ENCODE measurements at places on chromosomes 7 and 10. TPM values are rescaled to one million over a fixed set of nuclear protein-coding genes. Genes with fewer than 3 reads are reported as not detected.

GRCh38 chr7:127704211-127704610 is 52.2 kb downstream of the SND1 start:
- DNase-seq, result no peak

DNA sequence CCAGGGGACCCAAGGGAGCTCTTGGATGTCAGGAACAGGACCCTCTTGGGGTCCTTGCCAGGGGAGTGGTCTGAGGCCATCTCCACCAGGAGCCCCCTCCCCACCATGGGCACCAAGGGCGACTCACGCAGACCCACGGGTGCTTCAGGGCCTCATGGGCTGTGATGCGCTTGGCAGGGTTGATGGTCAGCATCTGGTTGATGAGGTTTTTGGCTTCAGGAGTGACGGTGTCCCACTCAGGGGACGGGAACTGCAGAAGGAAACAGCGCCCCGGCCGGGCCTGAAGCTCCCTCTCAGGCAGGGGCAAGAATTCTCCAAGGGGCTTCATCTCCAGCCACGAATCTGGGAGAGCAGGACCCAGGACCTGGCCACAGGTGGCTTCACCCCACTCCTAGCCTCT is 41.3 kb downstream of the YKT6 start:
- DNase-seq, result no peak

DNA sequence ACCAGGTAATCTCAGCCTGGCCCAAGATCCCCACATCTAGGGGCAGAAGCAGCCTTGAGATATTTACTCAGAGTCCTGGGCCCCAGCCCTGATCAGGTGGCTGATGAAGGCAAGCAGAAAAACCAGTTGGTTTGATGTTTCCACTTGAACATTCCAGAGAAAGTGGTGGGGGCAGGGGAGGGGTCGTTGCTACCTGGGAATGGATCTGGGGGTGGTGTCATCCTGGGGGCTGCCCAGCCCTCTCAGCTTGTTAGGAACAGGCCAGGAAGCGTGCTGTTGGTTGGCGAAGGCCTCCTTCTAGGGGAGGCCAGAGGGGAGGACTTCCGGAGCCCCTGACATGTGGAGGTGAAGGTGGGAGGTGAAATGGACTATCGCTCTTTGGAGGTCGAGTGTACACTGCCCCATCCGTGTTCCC is 3.7 kb upstream of the ABHD11 start:
- DNase-seq, result no peak

DNA sequence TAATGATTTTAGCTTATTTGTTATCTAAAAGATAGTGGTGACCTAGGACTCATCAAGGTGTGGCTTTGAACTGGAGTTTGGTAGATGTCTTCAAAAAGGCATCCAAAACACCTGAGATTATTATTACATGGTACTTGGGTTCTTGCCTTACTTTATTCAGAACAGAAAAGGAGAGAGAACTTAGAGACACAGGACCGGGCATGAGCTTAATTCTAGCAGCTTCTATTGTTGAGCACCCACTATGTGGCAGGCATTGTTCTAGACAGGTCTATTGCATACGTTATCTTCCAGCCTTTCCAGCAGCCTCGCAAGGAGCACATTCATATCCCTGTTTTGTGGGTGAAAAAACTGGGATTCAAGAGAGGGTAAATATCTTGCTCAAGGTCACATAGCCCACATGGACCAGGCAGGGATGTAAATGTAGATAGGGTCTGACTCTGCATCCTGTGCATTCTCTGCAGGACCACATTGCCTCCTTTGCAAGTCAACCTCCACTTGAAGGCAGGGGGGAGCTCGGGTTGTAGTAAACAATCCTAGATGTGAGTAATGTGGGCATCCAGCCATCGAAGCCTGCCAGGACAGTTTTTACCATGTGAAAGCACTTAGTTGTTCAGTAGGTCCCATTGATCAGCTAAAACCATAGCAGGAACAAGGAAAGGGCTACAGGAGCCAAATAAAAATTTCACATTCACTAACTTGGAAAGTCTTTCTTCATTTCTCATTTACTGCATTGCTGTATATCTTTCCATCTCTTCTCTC is 551.4 kb downstream of the LRMDA start:
- DNase-seq, result peak; percentile 57

DNA sequence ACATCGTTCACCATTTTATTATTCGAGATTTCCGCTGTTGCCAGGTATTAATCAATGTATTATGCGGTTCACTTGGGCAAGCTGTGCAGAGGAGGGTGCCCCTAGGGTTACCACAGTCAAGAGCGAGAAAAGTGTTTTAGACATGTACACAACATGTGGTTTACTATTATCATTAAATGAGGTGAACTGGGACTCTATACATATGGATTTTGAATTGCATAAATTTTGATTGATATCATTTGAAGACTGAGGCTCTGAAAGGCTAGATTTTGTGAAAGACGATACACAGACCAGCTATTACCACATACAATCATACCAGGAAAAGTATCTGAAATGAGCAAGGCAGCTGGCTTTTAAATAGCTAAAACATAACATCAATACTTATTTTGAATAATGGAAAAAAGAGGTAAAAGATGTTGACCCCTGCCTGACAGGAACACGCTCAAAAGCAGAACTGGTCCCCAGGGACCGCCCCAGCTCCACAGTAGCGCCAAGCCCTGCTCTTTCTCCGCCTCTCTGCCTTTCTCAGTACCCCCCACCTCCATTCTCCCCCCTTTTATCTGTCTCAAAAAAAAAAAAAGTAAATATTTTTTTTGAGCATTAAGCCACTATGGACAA is 413.4 kb upstream of the MKI67 start:
- DNase-seq, result no peak

DNA sequence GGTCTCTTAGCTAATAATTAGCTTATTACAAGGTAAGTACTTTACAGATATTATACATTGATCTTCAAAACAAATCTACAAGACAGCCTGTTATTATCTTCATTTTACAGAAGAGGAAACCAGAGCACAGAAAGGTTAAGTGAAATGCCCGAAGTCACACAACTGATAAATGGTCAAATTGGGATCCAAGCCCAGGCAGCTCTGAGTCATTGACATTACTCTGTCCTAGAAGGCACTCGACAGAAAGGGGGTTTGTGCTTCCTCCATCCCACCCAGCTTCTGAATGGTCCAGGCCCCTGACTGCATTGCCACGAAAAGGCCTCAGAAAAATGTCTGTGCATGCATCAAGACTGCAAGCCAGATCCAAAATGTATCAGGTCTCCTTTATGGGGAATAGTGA is 81.3 kb upstream of the ZNF438 start:
- no peak for DNase-seq

DNA sequence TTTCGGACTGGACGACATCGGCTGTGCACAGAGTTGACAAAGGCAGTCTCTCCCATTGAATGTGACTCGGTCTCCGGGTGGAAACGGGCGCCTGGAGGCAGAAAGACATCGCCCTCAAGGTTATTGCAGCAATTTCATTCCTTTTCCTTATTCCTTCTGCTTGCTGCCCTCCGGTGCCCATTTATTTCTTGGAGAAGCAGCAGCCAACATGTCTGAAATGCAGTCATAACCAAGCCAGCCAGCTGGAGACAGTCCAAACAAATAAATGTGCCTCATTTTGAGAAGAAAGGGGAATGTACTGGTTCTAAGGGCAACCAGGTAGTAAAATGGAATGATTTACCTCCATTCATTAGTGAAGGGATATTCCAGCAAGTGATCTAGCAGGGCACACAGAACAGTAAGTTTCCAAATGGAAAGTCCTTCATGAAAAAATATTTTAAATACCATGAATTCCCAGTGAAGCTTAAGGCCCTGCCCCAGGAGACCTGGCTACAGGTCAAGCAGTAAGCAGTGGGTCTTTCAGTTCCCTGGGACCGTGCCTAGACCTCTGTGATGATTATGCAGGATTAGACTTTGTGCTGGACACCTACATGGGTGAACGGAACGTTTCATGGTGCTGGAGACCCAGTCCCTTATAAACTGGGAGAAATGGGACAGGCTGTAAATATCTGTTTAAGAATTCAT is 86.6 kb downstream of the ABLIM1 start:
- no peak for DNase-seq

DNA sequence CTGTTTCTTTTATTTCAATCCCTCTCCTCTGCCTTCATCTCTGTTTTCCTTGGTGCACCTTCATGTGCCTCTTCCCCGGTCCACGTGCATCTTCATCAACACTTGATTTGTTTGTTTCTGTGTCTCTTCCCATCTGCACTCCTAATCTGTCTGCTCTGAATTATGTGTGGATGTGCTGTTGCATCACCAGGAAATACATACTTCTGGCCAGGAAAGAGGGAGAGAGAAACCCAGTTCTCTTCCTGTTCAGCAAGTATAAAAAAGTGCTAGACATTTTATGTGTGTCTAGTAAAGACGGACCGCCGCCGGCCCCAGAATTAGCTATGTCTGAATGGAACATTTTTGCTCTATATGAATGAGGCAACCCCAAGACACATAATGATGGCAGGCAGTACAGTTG is 93.8 kb downstream of the CALD1 start:
- no peak for DNase-seq

DNA sequence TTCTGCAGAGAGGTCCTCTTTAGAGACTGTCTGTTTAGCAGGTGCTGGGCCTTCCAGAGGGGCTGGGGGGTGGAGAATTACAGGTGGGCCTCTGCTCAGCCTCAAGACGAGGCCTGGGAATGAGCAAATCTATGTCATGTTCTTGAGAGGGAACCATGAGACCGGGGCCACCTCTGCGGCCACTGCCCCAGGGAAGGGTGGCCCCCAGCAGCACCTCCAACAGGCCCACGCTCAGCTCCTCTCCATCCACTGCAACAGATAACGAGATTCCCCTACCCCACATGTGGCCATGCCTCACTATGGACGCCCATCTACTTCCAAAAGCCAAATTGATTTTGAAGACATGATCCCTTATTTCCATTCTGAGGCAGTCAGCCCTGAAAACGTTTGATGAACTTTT is 176.9 kb downstream of the TCERG1L start:
- no peak for DNase-seq

- DNase-seq, result no peak
These were observed 17.7 kb upstream of the ZNRF2 start for GRCh38 chr7:30266686-30267085.

GRCh38 chr10:100812978-100813377 is 67.6 kb downstream of the PAX2 start:
- DNase-seq, result peak; percentile 25

ACTL6B gene
- total RNA-seq, result not detected

PLA2G12B gene
- not detected for total RNA-seq

LGI1 gene
- total RNA-seq, result not detected

Data from M059J (cell line).